ENCODE measurements at places on chromosomes 2 and 18. TPM values are rescaled to one million over a fixed set of nuclear protein-coding genes. Genes with fewer than 3 reads are reported as not detected.
A peak's percentile ranks its signal among the peaks of the same experiment; 100 is the strongest.

DNA sequence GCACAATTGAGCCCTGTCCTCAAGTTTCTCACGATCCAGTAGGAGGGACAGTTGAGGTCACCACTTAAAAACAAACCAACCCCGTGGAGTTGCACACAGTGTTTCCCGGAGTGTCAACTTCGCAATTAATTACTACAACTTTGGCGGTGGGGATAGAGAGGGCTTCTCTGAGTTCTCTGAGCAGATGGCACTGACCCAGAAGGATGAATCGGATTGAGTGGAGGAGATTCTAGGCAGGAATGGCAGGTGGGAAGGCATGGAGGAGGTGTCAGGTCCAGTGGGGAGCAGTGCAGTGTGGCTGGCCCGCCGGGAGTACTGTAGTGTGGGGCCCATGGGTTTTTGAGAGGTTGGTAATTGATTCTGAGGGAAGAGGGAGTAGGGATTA lies 12.0 kb downstream of the SIX3 start:
- no peak for DNase-seq

GRCh38 chr2:85421260-85422071 lies 3.0 kb downstream of the SH2D6 start:
- DNase-seq, result peak; percentile 64

The NABP1 gene
- total RNA-seq, result 141 TPM

The HOXD13 gene
- not detected for total RNA-seq

- DNase-seq, result no peak
Observed at GRCh38 chr2:105379741-105380186, 19.1 kb downstream of the FHL2 start.

Measured in IMR-90 (cell line).